Omental fat pad (tissue), 4 donors: ENCODE measurements at places on chromosomes 2 and 18.

DNA sequence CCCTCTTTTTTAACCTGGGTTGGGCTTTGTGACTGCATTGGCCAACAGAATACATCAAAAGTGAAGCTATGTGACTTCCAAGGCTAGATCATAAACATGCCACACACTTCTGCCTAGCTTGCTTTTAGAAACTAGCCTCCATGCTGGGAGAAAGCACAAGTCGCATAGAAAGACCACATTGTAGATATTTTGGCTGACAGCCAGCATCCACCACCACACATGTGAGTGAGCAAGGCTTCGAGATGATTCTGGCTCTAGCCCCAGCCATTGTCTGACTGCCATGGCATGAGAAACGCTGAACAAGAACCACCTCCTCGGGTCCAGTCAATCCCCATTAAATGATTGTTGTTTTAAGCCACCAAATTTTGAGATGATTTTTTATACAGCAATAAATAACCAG, 66.8 kb upstream of the STPG4 start:
- DNase-seq = no peak

DNA sequence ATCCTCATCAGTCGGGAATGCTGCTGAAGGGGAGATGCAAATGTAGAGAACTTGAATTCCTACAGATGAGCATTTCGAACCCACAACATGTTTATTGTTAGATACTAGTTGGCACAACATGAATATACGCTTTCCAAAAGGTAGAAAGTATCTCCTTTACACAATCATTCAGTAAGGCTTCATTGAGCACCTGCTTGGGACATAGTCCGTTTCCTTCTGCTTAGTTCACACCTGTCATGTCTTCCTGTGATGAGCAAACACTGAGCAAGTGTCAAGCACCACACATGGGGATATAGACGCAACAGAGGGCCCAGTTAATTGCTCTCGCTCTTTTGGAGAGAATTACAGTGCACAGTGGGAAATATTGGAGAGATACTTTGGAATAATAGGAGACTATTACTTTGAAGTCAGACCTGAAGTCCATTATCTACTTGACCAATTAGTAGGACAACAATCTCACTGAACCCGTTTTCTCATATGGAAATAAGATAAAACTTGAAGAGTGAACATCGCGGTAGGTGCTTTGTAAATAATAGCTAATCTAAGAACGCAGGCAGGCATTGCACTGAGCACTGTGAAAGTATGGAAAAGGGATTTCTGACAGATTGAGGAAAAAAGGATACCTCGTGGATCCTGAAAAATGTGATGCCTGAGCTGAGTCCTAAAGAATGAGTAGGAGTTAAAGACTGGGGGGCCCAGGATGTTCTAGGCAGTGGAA, 1.2 kb downstream of the CPSF3 start:
- DNase-seq = no peak

DNA sequence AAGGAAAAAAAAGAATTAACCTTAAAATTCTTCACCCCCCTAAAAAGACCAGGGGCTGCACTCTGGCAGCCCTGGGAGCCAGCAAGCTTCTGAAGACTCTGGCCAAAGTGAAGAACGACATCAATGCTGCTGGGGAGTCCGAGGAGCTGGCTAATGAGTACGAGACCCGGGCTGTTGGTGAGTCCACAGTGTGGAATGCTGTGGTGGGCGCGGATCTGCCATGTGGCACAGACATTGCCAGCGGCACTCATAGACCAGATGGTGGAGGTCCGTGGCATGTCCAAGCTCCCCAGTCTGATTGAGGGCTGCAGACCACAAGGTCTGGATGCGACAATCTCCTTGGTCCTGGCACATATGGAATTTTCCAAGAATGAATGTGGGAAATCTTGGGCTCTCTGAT, 47.4 kb downstream of the TRPM8 start:
- no peak for DNase-seq

DNA sequence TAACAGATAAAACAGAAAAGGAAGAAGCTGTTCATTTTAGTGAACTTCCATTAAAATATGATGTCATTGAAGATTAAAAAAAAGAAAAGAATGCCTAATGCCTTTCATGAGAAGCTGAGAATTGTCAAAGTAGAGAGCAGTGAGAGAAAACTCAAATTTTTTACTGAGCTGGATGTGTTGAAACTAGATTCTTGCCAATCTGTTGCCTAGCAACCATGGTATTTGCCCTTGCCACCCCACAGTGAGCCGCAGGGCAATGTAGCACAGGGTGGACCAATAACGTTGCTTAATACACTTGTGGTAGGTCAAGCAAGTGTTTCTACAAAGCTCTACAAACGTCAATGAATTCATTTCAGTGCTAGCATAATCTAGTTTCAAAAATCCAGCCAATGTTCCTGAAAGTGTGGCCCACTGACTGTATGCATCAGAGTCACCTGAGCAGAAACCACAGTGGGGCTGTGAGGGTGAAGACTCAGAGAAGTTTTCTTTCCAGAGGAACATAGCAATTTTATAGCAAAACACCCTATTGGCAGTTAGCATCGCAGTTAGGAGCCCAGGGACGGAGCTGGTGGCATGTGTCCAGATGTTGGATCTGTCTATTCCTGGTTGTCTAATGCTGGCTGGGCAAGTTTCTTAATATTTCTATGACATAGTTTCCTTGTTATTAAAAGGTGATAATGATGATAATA, 132.2 kb downstream of the DOCK10 start:
- DNase-seq = no peak

GRCh38 chr2:1938986-1939385, 194.7 kb upstream of the PXDN start:
- no peak for DNase-seq

GRCh38 chr2:8639122-8639635, 42.7 kb upstream of the ID2 start:
- DNase-seq = no peak

DNA sequence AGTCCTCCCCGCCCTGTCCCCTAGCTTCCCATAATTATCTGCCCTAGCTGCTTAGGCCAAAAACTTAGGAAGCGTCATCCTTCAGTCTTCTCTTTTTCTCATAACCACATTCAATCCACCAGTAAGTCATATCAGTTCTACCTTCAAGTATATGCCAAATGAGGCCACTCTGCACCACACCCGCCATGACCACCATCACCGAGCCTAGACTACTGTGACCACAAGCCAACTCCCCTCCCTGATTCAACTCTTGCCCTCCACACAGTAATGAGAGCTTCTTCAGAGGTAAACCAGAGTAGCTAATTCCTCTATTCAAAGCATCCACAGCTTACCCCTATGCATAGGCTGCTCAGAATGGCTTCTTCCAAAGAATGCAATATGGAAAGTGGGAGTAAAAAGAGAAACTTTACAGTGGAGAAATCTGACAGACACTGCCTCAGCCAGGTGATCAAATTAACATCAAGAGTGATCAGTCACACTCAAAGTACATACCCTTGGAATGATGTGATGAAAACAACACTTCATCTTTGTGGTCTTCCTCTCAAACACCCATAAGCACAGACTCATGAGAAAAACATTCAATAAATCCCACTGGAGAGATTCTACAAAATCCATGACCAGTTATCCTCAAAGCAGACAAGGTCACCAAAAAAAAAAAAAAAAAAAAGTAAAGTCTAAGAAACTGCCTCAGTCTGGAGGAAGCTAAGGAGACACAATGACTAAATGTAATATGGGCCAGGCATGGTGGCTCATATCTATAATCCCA, 17.7 kb downstream of the MBOAT2 start:
- DNase-seq = no peak

GRCh38 chr2:84481702-84482101, 22.6 kb upstream of the SUCLG1 start:
- DNase-seq = no peak

DNA sequence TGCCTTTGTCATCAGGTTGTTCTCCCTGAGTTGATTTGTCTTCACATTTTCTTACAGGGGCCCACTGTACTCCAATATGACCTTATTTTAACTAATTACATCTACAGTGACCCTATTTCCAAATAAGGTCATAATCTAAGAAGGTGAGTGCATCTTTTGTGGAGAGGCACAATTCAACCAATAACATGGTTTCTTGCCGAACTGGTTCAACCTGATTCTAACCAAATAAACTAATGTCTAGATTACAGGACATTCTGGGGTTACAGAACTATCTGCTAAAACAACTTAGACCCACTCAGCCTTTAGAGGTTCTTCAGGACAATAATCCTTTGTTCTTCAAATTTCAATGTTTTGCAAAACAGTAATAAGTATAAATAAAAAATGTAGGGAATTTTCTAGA, 496.5 kb upstream of the SOX11 start:
- no peak for DNase-seq

DNA sequence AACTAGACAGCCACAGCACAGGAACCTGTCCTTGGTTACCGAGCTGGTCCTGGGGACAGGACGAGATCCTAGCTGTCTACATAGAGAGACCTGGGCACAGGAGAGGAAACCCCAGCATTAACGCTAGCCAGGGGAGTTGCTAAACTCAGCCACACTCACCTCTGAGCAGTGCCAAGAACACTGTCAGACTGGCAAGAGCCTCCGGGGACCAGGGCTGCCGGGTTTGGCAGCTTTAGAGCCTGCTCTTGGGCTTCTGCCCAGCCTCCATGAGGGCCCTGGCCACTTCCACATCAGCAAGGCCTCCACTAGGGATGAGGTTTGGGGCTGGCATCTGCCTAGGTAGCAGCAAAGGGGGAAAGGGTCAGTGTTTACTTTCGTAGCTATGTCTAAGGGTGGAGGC, 6.7 kb downstream of the TMBIM1 start:
- no peak for DNase-seq

- DNase-seq = no peak
These were observed 89.6 kb downstream of the TPO start for GRCh38 chr2:1502891-1503304.

GRCh38 chr2:74688881-74689280, 34.8 kb downstream of the SEMA4F start:
- no peak for DNase-seq

DNA sequence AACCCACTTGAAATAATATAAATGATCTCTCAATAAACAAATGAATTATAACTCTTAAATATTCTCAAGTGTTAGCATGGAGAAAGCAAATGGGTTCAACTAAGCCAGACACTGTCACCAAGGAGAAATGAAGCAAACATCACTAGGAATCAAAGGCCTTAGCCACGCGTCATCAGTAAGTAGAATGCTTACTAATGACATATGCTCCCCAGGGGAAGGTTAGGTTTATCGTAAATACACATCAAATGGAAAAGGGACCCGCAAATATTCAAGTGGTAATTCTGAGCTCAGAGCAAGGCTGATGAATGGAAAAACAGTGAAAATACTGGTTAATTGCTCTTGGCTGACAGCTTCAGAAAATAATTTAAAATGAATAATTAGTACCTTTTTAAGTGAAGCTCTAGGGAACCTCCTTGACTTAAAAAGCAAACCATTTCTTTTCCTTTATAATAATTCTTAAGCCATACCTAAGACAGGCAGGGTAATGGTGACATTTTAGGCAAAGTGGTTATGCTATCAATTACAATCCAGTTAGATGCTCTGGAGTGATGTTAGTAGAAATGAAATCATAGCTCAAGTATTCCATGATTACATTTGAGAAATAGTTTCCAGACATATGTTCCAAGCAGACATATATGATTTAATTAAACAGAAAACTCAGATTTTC, 101.5 kb downstream of the ALPK2 start:
- no peak for DNase-seq

GRCh38 chr18:24267878-24268277, 129.0 kb downstream of the CABYR start:
- no peak for DNase-seq

GRCh38 chr18:52130624-52131301, 209.2 kb upstream of the DCC start:
- no peak for DNase-seq

DNA sequence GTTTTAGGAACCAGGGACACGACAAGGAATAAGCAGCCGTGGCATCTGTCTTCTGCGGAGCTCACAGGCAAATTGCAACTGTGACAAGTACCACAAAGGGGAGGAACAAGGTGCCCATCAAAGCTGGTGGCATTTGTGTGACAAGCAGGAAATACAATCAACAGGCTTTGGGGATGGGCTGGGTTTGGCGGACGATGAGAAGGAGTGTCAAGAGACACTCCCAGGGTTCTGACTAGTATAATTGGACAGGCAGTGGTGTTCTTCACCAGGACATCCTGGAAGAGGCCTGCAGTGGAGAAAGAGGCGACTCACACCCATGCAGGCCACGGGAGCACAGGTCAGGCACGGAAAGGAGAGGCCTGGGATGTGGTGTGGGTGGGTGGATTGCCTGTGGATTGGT, 14.2 kb upstream of the SPATA3 start:
- DNase-seq = no peak

GRCh38 chr2:29336341-29337241, 221.4 kb downstream of the CLIP4 start:
- DNase-seq = no peak

DNA sequence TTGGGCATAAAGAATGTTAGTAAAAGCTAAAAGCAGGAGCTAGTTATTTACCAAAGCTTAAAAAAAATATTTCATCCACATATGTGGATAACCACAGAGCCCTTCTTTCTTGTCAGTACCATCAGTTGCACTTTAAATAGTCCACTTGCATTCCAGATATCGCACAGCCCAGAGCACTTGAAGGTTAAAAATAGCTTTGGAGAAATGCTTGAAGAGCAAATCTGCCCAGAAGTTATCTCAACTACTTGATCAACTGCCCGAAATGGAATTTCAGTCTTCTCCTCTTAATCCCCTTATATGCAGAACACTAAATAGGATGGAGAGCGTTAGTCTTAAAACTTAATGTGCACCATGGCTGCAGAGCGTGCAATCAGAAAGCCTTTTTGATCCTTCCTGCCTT, 148.3 kb downstream of the PLEKHA3 start:
- DNase-seq = no peak

- DNase-seq = no peak
These were observed 24.5 kb downstream of the TIMM21 start for GRCh38 chr18:74172697-74173433.

- DNase-seq = no peak
These were observed 185.9 kb downstream of the PDE1A start for GRCh38 chr2:182240862-182241371.

DNA sequence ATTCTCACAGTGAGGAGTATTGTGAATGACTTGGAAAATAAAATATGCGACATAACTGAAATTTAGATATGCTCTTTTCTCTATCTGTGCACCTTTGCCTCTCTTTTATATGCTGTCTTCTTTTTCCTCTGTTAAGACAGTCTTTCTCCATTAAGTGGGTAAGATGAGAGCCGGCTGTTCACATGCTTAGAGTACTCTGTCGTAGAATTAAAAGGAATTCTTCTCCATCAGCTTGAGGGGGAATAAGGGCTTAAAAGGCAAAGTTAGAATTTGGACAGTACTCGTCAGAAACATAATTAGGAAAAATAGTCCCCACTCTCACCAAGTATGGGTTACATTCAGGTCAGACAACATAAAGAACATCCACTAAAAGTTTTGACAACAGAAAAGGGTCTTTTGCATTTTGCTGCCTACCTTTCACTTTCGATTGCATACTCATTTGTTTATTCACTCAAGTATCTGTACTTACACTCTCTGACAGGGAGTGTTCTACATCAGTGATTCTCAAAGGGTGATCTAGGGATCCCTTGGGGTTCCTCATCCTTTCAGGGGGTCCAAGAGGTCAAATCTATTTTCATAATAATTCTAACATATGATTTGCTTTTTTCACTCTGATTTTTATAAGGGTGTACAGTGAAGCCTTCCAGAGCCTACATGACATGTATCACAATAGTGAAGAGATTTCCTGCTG, 48.0 kb downstream of the ARHGAP15 start:
- no peak for DNase-seq

- no peak for DNase-seq
These were observed 174.1 kb downstream of the UXS1 start for GRCh38 chr2:106020032-106020431.

GRCh38 chr2:151972241-151973012, 126.4 kb downstream of the CACNB4 start:
- DNase-seq = no peak

- no peak for DNase-seq
These were observed 332.7 kb upstream of the POU3F3 start for GRCh38 chr2:104521247-104521646.
